CD4-positive, alpha-beta T cell treated with Interleukin-6 at 100 ng/mL for 8 hours (primary cell): ENCODE measurements at places on chromosomes 3 and 15.
A peak's percentile ranks its signal among the peaks of the same experiment; 100 is the strongest.

GRCh38 chr3:53823026-53823955, 22.9 kb downstream of the CHDH start:
- DNase-seq = no peak

DNA sequence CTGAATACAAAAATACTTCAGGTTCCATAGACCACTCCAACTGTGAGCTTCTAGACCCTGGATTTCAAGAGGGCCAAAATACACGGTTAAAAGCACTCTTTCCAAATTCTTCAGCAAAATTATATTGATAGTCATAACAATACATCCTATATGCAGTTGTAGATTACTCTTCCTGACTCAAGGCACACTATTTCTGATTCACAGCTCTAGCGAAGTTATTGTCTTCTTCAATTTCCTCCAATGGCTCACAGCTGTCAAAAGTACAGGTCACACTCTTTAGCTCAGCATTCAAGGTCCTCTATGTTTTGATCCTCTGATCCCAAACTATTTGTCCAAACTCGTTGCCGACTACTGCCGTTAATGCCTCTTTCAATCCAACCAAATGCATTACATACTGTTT, 13.5 kb upstream of the CCDC80 start:
- no peak for DNase-seq

DNA sequence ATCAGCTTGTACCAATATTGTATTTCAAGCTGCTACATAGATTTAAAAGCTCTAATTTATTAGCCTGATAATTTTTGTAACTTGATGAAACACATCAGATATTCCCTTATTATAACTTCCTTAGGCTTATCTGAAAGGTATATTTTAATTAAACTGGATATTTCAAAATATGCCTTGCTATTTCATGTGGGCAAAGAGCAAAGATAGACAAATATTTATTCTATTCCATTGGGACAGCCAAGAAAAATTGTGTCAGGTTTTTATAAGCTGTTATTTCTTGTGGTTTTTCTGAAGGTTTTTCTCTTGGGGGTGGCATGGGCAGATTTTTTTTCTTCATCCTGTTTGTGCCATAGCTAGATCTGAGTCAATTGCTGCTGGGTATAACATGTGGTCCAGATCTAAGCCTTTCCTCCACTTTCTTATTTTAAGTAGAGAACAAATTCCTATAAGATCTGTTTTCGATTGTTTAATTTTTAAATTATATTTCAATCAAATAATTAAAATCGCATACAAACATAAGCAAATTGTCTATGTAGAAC, 249.5 kb downstream of the NAALADL2 start:
- DNase-seq = no peak

- DNase-seq = no peak
These were observed 13.8 kb upstream of the PLD1 start for GRCh38 chr3:171824116-171824515.

- no peak for DNase-seq
These were observed 64.9 kb downstream of the TBC1D2B start for GRCh38 chr15:78012643-78013077.

GRCh38 chr3:113890256-113890900, 51.8 kb downstream of the GRAMD1C start:
- no peak for DNase-seq

GRCh38 chr15:55632434-55632833, 44.3 kb upstream of the PYGO1 start:
- no peak for DNase-seq

- DNase-seq = no peak
These were observed 7.6 kb downstream of the C15orf39 start for GRCh38 chr15:75209289-75209676.

- DNase-seq = no peak
These were observed 555.5 kb upstream of the CFAP20DC start for GRCh38 chr3:59605318-59605717.

DNA sequence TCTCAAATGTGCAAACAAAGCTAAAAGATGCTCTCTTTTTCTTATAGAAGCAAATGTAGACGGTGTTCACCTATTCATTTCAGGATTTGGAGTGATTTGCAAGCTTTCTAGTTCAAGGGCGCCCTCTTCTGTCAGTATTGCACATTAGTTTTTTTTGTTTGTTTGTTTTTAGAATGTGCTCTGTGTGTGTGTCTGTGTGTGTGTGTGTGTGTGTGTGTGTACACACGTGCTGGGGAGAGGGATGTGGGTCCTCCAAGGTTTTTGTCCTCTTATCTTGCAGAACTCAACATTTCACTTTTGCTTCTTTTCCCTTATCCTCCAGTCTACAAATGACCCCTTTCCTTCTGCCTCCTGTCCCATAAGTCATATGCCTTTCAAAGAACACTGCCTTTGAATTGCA, 23.5 kb downstream of the DNAH1 start:
- peak; percentile 73 for DNase-seq
